ENCODE measurements at places on chromosomes 7 and 10.

GRCh38 chr10:78931321-78932053, 137.3 kb upstream of the ZMIZ1 start:
- DNase-seq: no peak

DNA sequence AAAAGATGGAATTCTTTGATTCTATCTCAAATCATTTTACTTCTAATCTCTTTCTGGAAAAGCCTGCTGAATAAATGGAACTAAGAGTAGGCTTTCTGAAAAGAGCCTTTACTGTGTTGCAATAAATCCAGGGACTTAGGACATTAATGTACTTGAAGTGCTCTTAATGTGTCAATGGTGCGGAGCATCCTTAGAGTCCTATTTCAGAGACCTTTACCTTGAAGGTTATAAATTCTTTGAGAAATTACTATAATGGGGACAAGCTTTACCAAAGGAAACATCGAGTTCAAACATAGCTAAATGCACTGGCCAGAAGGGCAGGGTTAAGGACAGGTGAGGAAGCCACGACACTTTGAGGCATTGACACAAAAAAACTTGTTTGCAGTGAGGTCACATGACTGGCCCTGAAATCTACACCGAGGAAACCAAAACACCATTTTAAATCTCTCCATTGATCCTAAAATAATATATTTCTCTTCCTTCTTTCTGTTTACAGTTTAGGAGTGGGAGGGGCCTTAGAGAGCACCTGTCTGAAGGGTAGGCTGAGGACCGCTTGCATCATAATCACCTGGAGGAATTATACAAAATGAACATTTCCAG, 48.1 kb upstream of the EXOC6 start:
- DNase-seq: peak; percentile 6

- DNase-seq: no peak
These were observed 34.5 kb upstream of the BPGM start for GRCh38 chr7:134612197-134612596.

DNA sequence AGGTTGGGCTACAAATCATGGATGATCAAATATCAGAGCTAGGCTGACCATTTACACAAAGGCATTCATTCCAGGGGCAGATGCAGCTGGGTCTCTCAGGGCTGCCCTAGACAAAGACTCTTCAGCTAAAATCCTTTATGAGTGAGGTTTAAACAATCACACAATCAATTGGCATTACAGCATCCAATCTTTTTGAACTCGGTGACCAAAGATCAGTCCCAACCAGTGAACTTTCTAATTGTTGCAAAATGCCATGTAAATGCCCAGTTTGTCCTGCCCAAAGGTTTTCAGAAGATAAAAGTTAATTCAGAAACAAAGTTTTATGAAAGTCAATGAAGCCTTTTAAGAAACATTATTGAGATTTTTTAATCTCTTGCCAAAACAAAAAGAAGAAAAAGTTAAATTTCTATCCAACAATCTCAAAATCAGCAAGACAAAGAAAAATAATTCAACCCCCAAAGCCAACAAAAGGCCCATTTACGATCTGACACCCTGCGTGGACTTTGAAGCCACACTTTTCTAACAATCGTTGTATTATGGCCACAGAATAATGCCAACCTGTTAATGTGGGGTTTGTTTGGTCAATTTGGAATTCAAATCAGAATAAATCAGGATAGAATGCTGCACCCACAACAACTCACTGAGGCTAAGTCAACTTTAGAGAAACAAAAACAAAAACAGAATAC, 40.9 kb downstream of the GPR37 start:
- no peak for DNase-seq
